ENCODE measurements at places on chromosomes 6 and 20. TPM values are rescaled to one million over a fixed set of nuclear protein-coding genes. Genes with fewer than 3 reads are reported as not detected.

Gene WTAP
- total RNA-seq = 71.1 TPM

Gene NKX2-2
- total RNA-seq = not detected

Gene RCAN2
- not detected for total RNA-seq

Gene GCLC
- total RNA-seq = 115 TPM

Gene PET117
- total RNA-seq = 23.6 TPM

Gene CDH22
- total RNA-seq = 0.09 TPM

Gene MTHFD1L
- total RNA-seq = 42.2 TPM

Gene SPINT4
- total RNA-seq = not detected

Gene SF3B5
- 220 TPM for total RNA-seq

Measured in A549 treated with ZK216348 at 1 μM for 4 hours (cell line).